IMR-90 (cell line): ENCODE measurements at places on chromosomes 2 and 18. TPM values are rescaled to one million over a fixed set of nuclear protein-coding genes. Genes with fewer than 3 reads are reported as not detected.

DAPL1 gene
- total RNA-seq: not detected in 2 replicates

APOB gene
- under 0.01 TPM in 2 replicates for total RNA-seq

TTR gene
- not detected in 2 replicates for total RNA-seq

TRABD2A gene
- total RNA-seq: 19.7 and 20.3 TPM in 2 replicates

B3GNT7 gene
- total RNA-seq: under 0.01 TPM in 2 replicates

DNA sequence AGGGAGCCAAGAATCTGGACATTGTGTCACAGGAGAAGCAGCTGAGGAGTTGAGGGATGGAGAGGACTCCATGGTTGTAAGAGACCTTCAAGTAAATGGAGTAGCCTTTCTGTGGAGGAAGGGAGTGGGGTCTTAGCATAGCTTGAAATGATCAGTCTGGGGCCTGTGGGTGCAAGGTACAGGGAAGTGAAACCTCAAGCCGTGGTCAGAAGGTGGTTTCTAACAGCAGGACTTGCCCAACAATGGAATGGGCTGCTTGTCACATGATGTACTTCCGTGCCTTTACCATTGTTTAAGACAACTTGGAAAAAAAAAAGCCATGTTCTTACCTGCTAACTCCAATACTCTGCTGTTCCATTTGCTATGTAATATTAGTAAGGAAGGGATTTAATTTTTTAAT lies 140.7 kb downstream of the LDLRAD4 start:
- no peak for DNase-seq

DNA sequence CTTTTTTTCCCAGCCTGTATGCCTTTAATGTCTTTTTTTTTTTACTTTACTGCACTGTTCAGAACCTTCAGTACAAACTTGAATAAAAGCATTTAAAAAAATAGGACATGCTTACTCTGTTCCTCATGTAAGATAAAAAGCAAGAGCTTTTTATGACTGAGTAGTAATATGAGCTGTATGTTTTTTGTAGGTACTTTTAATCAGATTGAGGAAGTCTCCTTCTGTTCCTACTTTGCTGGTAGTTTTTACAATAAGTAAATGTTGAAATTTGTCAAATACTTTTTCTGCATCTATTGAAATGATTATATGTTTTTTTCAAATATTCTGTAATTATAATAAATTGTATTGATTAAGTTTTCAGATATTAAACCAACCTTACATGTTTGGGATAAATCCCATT lies 189.8 kb downstream of the FAM210A start:
- no peak for DNase-seq

DNA sequence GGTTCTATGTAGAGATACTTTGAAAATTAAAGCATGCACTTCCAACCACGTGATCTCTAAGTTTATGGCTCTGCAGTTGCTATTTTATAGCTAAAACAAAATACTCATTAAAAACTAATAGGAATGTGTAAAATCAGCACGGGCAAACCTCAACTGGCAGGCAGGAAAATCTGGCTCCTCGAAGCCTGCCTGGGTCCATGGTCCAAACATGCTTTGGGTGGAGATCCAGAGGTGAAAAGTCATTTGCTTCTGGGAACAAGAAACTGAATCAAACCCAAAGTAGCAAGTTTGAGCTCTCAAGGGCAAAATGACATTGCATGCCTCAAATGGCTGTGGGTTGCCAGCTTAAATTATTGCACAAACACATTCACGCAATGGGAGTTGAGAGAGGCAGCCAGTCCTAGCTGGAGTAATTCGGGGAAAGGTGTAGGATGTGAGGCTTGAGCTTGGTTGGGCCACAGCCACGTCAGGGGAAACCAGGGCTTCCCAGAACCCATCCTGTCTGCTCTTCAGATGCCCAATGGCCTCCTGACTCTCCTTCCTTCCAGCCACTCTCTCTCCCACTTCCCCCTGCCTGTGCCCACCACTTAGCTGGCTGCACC lies 75.2 kb upstream of the LCLAT1 start:
- no peak for DNase-seq

DNA sequence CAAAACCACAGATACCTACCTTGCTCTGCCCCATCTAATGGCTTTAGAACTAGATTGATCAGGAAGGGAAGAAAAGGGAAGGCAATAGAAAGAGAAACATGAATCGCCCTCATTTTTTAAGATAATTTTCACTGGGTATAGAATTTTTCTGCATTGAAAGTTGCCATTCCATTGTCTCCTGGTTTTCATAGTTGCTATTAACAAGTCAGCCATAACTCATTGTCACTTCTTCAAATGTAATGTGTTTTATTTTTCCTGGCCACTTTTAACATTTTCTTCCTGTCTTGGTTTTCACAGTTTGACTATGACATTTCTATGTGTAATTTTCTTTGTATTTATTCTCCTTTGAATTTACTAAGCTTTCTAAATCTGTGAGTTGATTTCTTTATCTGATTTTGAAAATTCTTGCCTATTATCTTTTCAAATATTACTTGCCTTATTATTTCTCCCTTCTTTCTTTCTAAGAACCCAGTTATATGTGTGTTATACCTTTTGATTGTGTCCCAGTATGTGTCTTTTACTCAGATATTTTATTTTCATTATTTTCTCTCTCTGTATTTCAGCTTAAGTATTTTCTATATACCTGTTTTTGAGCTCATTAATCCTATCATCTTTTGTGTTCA lies 85.5 kb upstream of the GLI2 start:
- DNase-seq: no peak

DNA sequence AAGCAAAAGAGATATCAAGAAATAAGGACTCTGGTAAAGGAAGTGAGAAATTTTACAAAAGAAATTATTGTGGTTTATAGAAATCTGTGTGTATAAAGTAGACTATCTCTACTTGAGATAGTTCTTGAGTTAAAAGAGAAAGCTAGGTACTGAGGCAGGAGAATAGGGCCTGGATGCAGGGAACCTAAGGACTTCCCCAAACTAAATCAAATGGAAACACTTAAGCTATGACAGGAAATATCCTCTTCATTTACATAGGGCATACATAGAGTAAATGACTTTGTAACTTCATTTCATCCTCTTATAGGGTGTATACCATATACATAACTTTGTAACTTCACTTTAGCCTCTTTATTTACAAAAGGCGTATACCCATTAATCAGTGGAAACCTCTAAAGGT lies 219.2 kb upstream of the RGPD4 start:
- DNase-seq: no peak

DNA sequence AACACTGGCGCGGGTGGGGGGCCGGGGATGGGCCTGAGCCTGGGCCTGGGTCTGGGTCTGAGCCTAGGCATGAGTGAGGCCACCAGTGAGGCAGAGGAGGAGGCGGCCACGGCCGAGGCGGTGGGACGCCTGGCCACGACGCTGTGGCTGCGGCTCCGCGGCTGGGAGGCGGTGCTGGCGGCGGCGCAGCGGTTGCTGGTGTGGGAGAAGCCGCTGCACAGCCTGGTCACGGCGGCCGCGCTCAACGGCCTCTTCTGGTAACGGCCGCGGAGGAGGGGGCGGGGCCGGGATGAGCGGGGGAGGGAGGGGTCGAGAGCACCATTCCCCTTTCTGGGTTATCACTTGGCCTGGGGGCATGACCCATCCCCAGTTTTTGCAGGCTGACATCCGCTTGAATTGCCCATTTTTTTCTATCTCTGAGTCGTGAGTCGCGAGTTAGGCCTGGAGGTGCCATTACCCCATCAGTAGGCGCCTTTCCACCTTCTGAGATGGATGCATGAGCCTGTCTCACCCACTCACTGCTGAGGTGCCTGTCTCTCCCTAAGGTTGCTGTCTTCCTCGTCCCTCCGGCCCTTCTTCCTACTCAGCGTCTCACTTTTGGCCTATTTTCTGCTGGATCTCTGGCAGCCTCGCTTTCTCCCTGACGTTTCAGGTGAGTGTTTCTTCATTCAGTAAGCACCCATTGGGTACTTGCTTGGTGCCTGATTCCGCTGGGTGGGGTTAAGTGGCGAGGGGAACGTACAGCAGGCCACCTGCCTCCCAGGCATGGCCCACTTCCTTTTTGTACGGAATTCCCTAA lies 501 bp downstream of the RETREG2 start:
- peak; percentile 15 for DNase-seq

GRCh38 chr18:2856547-2857170 lies 9.9 kb downstream of the EMILIN2 start:
- no peak for DNase-seq

DNA sequence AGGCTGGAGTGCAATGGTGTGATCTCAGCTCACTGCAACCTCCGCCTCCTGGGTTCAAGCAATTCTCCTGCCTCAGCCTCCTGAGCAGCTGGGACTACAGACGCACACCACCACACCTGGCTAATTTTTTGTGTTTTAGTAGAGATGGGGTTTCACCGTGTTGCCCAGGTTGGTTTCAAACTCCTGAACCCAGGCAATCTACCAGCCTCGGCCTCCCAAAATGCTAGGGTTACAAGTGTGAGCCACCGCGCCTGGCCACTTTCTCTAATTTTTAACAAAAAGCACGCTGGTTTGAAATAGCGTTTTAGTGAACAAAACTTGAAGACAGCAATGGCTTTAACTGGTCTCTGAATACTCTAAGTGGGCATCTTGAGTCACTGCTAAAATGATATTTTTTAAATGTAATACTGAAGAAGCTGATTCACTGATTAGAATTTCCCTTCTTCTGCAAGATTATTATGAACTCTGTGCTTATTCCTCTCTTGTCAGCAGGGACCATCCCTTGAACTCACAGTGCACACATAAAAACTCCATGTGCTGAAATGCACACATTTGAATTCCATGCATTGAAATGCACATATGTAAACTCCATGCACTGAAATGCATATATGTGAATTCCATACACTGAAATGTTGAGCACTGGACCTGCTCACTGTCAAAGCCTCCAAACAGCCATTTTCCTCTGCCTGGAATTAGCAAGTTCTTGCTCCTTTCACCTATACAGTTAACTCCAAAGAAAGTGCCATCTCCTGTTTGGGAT lies 1411.5 kb upstream of the ACVR2A start:
- DNase-seq: no peak

GRCh38 chr2:157254041-157254440 lies 3.5 kb upstream of the GALNT5 start:
- peak; percentile 64 for DNase-seq

GRCh38 chr2:172431463-172431862 lies 4.1 kb downstream of the ITGA6 start:
- DNase-seq: no peak
